Muscle of arm (tissue), 14 donors: ENCODE measurements at places on chromosomes 12 and 14.

DNA sequence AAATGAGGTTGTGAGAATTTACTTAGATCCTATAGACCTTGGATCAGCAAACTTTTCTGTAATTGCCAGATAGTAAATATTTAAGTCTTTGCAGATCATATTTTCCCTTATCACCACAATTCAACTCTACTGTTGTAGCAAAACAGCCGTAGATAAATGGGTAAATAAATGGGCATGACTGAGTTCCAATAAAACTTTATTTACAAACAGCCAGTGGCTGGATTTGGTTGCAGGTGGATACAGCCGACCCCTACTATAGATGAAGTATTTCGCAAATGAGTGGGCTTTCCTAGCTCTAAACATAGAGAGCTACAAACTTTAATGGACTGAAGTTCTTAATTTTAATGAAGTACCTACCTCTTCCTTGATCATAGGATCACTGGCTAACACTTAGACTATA is 100.7 kb downstream of the GPATCH2L start:
- no peak for DNase-seq

GRCh38 chr12:6271281-6271680 is 39.2 kb upstream of the PLEKHG6 start:
- DNase-seq: no peak

DNA sequence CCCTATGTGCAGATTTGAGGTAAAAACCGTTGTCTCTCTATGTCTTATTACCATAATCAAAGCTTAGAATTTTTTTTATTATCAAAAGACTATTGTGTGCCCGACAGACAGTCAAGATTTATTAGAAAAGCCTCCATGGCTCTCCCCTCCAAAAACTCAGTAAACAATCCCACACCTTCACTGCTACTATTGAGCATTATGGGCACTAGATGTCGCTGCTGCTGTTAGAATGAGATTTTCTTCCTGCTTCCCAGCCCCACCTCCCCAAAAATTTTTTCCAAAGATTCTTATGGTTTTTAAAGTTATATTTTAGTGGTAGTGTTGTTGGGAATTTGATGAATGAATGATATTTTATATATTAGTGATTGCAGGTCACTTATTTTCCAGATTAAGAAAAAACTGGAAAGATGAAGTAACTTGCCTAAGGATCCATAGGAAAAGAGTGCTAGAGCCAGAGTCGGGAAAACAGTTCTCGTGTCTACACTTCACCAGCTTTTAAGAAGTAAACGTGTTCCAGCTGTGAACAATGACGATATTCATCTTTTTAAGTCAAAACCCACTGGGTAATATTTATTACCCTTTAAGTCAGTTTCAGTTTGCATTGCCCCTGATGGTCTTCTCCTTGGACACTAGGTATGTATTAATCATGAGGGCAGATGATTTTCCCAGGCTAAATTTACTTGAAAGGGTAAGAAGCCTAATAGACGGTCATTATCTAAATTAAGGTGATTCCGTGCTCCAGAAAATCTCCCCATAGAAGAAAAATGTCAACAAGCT is 12.2 kb upstream of the FOXG1 start:
- DNase-seq: no peak

- DNase-seq: no peak
These were observed 126.9 kb downstream of the SLC38A6 start for GRCh38 chr14:61107869-61108493.

DNA sequence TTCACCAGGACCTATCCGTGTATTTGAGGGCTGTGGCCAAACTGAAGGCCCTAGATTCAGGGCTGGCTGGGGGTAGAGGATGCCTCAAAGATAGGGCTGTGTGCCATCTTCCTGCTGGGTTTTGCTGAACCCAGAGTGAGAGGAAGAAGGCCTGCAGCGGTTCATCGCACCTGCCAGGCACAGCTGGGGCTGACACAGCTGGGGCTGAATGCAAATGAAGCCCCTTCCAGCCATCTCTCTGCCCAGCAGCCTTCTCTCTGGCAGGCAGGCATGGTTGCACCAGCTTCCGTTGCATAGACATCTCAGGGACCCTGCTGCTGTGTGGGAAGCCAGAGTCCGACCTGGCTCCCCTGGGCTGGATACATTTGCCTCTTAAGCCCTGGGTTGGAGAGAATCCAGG is 152.4 kb downstream of the TSPAN9 start:
- no peak for DNase-seq

GRCh38 chr14:81710232-81710845 is 176.7 kb upstream of the SEL1L start:
- peak; percentile 53 for DNase-seq
